ENCODE measurements at places on chromosomes 7 and 10.

DNA sequence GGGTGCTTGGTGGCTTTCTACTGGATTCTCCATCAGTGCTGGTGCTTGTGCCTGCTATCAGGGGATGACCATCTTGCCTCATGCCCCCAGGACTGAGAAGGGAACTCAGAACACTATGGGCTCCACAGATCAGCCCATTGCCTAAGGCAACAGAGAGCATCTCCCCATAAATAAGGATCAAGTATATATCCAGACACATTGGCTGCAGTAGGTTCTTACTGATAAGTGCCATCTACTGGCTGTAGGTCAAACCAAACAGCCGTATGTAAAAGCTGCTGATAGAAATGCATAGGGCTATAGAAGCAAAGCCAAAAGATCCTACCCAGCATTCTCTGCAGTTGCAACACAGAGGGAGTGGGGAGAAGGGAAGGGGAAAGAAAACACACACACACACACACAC lies 153.7 kb downstream of the CDK14 start:
- no peak for DNase-seq

DNA sequence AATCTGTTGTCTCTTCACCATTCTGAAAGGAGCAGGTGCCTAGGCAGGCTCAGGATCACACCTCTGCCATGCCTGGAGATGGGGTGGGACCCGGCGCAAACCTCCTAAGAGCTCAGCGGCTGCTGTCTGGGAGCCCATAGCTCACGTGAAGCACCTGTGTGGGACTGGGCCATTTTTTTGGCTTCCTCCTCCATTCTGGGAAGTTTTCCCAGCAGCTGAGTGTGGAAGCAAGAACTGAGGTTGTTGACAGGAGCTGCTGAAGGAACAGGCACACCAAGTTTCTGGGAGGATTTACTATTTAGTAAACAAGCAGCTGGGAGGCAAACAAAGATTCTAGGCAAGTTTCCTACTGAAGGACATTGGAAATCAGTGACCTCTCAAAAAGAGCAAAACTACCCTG lies 77.3 kb downstream of the FAM13C start:
- no peak for DNase-seq

DNA sequence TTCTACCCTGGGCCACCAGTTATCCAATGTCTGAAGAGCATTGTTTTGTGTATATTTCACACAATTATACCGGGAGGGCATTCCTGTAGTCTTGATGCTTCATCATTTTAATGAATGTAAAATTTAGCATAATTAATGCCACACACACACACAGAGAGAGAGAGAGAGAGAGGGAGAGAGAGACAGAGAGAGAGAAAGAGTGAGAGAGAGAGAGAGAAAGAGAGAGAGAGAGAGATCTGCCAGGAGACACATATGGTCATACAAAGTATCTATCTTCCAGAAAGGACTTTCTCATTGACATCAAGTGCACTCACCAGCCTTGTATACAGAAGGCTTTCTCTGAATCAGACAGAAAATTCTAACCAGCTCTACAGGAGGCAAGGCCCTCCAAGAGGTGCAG lies 72.3 kb downstream of the KLF6 start:
- DNase-seq, result no peak

GRCh38 chr7:155107126-155107525 lies 37.0 kb downstream of the HTR5A start:
- no peak for DNase-seq

GRCh38 chr7:81273601-81274397 lies 354.9 kb upstream of the SEMA3C start:
- no peak for DNase-seq

DNA sequence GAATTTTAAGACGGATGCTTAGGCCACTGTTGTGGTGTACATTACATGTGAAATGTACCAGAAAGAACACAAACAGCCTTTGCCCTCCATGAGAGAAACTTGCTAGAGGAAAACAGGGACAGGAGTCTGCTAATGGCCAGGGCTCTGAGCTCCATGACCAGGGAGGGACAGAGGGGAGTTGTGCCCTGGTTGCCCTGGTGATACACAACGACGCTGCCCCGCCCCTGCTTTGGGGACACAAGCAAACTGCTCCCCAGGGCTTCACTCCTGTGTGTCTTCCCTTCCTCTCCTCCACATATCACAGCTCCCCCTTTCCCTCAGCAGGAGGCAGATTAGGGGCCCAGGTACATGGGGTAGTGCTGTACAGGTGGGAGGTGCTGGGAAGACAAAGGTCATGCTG lies 36.2 kb downstream of the AMPH start:
- no peak for DNase-seq

- no peak for DNase-seq
These were observed 104.2 kb downstream of the SAMD9 start for GRCh38 chr7:93013446-93014061.

DNA sequence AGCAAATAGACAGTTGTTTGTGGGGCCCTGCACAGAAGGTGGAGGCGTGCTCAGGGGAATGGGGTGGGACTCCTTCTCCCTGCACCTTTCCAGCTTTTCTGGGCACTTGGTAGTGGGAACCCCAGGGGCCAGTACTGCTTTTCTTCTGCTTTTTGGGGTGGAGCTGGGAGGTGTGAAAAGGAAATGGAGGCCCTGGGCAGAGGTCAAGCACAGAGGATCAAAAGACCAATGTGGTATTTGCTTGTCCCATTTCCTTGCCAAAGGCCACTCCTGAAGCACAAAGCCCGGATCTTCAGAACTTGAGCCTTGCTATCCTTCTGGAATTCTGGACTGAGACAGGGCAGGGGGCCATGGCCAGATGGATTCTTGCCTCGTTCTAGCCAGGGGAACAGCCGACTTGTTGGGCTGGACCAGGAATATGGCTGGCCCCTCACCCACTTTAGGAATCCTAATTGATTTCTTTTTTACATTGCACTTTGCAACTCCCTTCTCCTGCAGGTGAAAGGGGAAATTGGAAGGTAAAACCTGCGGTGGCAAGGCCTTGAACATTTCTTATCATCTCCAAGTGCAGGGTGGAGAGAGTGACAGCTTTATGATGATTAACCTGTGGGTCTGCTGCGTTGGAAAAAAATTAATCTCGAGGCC lies 26.5 kb downstream of the ADRA2A start:
- DNase-seq, result no peak

DNA sequence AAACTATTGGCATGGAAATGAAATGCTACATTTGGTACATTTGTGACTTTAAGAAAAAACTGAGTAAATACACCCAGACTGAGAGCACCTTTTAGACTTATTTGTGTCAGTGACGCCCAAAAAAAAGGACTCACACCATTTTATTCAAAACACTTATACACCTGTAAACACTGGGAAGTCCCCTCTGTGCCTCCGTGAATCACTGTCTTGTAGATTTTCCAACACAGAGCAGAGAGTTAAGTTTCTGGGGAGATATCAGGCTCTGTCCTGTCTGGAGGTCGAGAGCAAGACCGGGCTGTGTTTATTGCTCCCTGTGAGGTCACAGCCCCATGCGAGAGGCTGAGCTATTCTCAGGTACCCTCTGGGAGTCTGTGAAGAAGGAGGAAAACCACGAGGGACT lies 60.7 kb upstream of the TM9SF3 start:
- DNase-seq, result no peak

DNA sequence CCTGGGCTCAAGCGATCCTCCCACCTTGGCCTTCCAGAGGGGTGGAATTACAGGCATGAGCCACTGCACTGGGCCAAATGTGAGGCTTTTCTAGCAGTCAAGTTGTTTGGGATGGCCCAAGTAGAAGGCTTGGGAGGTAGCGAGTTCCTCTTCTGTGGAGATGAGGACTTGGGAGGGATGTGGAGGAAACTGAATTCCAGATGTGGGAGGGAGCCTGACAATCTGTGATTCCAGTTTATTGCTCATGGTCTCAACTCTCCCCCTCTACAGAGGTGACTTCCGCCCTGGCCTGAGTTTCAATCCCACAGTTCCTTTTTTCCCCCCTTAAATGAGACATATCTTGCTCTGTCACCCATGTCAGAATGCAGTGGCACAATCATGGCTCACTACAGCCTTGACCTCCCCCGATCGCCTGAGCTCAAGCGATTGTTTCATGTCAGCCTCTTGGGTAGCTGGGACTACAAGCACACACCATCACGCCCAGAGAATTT lies 3.4 kb downstream of the STYXL1 start:
- no peak for DNase-seq

GRCh38 chr10:63068246-63068645 lies 64.9 kb upstream of the NRBF2 start:
- DNase-seq, result no peak

DNA sequence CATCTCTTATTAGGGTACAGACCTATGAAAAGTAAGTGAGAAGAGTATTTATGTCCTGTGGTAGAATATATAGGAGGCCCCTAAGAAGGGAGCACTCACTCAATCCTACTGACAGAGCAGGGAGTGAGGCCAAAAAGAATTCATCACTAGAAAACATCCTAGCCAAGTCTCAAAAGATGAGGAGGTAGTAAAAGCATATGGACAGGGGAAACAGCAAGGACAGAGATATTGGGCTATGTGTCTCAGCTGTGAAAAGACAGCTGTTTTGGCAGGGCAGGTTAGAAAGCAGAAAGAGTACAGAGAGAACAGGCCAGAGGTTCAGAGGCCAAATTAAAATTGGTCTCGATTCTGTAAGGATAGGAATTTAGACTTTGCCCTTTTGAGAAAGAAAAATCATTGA lies 548.3 kb upstream of the ANKRD30A start:
- no peak for DNase-seq

DNA sequence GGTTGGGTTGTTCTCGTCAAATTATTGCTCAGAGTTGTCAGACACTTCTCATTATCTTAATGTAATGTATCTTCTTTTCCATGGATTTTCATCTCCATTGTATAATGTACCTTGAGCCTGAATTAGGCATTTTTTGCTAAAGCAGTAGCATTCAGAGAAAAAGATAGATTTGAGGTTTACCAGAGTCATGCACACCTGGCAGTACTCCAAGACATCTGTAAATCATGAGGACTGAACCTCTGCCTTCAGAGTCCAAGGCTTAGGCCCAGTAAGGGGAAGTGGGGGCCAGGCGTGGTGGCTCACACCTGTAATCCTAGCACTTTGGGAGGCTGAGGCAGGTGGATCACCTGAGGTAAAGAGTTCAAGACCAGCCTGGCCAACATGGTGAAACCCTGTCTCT lies 624.3 kb upstream of the MBL2 start:
- DNase-seq, result no peak

GRCh38 chr10:132293201-132293812 lies 14.4 kb downstream of the STK32C start:
- no peak for DNase-seq

GRCh38 chr7:985915-986741 lies 3.1 kb downstream of the CYP2W1 start:
- DNase-seq, result no peak

DNA sequence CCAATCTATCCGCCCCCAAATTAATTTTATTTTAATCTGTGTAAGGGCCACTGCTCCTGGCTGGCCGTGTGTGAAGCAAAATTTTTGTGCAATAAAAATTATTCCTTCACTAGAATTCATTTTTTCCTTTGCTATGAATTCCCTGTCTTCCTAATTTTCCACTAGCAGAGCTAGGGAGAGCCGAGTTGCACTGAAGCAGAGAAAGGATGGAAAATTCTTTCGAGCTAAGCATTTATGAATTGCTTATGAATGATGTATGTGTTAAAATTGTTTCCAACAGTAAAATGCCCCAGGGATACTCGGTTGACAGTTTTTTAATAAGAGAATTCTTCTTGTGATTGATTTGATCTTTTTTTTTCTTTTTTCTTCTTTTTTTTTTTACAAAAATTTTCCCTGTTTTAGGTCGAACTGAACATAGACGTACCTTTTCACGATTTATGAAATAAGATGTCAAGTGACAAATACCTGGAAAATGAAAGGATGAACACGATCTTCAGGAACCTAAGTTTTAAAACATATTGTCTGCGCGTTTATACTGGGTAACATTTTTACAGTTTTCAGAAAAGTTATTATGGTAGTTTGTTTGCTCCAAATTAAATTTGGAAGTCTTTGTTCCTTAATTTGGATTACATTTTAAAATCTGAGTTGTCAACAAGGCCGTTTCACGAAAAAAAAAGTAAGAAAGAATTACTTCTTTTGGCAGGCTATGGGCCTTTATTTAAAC lies 288.8 kb upstream of the NFE2L3 start:
- DNase-seq, result no peak

- no peak for DNase-seq
These were observed 8.8 kb downstream of the DCLRE1C start for GRCh38 chr10:14945108-14945507.

DNA sequence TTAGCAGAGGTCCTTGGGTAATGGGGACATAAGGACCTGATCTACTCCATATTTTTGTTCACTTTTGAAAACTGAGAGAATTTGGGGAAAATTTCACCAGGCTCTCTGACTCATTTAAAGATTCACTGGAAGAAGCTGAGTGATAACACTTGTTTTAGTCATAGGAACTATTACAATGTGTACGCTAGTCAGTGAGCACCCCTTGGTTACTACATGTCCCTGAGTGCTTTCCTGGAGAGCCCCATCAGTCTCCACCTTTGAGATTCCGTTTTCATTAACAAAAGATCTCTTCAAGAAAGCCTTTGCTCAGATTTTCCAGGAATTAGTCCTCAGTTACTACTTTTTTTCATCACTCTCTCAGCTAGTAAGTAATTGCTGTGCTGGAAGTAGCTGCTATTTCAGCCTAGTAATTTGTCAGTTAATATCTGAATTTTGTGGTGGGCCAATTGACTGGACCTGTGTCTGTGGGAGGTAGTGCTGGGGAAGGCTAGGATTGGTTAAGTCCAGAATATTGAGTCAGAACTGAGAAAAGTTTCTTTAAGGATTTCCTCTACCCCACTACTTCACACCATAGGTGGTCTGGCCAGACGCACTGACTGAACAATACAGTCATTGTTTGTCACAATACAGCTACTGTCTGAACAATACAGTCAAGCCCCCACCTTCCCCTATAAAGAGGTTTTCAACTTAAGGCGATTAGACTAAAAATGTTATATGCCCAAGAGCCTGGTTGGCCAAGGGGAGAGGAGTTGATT lies 235.0 kb downstream of the CCDC7 start:
- DNase-seq, result no peak

- DNase-seq, result no peak
These were observed 51.4 kb upstream of the SCIN start for GRCh38 chr7:12518920-12519681.

- no peak for DNase-seq
These were observed 955.6 kb downstream of the GATA3 start for GRCh38 chr10:9010093-9010492.

Measured in stimulated activated CD8-positive, alpha-beta memory T cell treated with anti-CD3 and anti-CD28 coated beads, Interleukin-7, amount 100 ng/mL, for 1 hour (primary cell).